Putamen (tissue), 1 donor: ENCODE measurements at places on chromosomes 1 and 21.
A peak's percentile ranks its signal among the peaks of the same experiment; 100 is the strongest.

DNA sequence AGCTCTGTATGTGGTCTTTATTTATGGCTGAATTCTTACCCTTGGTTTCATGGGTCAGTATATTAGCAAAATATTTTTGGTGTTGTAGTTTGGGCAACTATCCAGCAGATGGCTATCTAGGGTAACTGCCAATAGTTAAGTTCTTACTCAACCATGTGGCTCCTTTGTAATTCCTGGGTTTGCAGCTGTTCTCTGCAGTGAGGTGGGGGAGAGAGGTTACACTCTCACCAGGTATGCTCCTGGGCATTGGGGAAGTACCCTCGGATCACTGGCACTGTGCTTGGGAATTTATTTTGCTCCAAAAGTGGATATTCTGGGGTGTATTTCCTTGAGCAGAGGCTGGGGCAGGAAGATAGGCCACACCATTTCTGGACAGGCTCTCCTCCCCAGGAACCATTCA, 436.7 kb upstream of the TMPRSS15 start:
- no peak for DNase-seq

- no peak for DNase-seq
Measured at GRCh38 chr1:223143537-223144248, 645 bp upstream of the TLR5 start.

DNA sequence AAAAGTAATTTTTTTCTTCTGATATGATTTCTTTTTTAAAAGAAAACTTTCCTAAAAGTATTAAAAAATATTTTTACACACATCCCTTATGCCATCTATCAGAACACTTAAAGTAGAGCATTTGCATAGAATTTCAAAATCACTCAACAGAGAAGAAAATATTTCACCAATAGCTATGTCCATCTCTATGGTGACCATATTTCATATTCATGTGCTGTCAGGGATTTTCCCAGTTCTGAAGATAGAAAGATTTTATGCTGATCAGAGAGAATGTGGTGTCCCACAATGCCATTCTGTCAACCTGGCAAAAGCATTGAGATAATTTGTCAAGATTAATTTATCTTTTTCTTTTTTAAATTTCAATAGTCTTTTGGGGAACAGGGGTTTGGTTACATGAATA, 87.0 kb downstream of the C4BPA start:
- DNase-seq, result no peak

GRCh38 chr1:226804907-226805759, 65.3 kb upstream of the PSEN2 start:
- no peak for DNase-seq

GRCh38 chr1:208185801-208186231, 58.4 kb downstream of the PLXNA2 start:
- DNase-seq, result peak; percentile 70

- DNase-seq, result no peak
Measured at GRCh38 chr21:32233722-32234301, 45.0 kb downstream of the MIS18A start.

GRCh38 chr1:7609311-7609994, 161.6 kb upstream of the VAMP3 start:
- no peak for DNase-seq

DNA sequence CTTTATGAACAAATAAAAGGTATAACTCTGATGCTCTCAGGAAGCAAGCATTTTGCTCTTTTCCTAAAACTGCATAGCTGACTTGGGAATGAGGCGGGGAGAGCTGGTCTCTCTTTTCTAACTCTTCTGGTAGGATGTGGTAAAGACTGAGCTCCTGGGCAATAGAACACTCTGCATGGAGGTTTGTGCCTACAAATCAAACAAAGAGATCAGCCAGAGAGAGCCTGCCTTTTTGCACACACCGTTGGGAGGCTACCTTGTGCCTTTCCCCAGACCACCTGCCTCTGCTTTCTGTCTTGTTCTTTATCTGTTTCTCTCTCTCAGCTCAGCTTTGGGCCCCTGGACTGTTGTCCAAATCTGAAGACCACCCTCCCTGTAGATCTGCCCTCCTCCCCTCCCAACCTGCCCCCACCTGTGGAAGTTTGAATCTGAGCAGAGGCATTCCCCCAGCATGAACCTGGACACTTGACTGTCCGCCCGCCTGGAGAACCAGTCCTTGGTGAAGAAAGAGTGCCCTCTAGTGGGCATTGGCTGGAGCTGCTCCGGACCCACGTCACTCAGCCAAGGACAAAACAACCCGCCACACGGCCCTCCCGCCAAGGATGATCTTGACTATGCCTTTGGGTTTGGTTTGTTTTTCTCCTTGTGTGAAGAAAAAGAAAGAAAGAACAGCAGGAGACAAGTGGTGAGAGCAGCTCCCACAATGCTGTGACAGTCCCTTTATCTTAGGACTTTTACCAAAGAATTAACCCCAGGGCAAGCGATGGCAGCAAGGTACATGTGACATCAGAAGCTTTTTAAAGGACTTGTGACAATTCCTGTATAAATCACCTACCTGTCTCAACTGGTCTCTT, 228.2 kb downstream of the PBX1 start:
- DNase-seq, result peak; percentile 87

GRCh38 chr1:39407896-39408640, 83.4 kb upstream of the BMP8A start:
- DNase-seq, result no peak

DNA sequence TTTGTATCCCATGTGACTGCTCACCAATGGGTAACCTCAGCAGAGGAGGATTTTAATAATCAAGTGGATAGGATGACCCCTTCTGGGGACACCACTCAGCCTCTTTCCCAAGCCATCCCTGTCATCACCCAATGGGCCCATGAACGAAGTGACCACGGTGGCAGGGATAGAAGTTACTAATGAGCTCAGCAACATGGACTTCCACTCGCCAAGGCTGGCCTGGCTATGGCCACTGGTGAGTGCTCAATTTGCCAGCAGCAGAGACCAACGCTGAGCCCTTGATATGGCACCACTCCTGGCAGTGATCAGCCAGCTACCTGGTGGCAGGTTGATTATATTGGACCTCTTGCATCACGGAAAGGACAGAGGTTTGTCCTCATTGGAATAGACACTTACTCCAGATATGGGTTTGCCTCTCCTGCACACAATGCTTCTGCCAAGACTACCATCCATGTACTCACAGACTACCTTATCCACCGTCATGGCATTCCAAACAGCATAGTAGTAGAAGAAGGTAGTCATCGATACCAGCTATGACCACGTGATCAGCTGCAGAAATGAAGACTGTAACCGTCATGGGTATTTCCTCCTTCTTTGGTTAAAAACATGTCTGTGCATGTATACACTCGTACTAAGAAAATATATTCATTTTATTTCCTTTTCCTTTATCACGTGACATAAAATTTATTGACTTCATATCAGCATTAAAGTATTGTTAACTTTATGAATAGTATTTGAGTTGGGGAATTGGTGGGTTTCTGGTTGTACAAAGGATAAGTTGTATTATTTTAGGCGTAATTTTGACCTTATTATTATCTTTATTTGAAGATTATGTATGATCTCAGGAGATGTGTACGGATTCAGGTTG, 562.6 kb downstream of the PTPRU start:
- no peak for DNase-seq

- no peak for DNase-seq
Measured at GRCh38 chr1:221148660-221149059, 269.4 kb downstream of the HLX start.

DNA sequence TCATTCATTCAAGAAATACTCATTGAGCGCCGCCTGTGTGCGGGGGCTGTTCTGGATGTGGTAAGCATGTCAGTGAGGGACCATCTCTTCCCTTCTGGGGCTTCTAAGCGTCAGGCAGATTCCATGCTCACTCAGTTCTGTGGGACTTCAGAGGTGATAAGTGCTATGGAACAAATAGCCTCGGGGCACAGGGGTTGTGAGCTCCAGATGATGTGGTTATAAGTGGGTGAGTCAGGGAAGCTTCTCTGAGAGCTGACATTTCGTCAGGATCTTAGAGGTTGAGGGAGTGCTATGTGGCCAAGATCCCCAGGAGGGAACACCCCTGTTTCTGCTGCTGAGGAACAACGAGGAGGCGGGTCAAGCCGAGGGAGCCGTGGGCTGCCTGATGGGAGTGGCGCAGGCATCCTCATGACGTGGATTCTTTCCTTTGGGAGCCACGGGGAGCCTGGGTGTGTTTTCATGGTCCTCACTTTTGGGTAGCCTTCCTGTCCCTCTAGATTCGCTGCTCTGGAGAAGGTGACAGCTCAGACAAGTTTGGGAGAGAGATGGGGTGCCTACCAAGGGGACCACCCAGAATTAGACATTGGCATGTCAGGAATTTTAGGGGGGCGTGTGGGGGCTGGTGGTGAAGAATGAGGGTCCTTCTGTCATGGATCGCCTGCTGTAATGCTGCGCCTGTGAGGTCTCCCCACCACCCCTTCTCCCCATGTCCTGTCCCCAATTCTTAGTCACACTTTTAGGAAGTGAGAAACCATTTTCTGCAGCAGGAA, 38.5 kb downstream of the HUNK start:
- no peak for DNase-seq

- DNase-seq, result no peak
Measured at GRCh38 chr1:87513255-87513654, 184.6 kb downstream of the LMO4 start.

DNA sequence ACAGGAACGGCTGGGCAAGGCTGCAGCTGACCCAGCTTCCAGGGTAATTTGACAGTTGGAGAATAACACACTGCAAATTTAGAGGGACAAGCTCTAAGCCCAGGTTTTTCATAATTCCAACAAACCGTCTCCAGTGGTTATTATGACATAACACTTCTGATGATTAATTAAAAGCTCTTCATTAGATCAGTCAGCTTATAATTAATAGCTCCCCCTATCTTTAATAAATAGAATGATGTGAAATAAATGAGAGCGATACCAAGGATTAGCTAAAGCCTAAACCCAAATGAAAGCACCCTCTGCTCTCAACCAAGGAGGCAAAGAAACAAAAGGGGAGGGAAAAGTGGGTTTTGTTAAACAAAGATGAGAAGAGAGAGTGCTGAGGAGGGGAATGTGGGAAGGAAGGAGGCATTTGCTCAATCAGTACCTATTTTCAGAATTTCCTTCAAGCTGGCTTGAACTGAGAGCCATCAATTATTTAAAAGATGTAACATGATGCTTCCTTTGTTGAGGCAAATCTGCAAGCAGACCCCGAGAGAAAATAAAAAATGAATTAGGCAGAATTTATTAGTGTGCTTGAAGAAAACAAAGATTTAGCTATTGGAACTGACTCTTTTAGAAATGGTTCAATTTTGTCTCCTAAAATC, 221.8 kb upstream of the ESRRG start:
- no peak for DNase-seq

DNA sequence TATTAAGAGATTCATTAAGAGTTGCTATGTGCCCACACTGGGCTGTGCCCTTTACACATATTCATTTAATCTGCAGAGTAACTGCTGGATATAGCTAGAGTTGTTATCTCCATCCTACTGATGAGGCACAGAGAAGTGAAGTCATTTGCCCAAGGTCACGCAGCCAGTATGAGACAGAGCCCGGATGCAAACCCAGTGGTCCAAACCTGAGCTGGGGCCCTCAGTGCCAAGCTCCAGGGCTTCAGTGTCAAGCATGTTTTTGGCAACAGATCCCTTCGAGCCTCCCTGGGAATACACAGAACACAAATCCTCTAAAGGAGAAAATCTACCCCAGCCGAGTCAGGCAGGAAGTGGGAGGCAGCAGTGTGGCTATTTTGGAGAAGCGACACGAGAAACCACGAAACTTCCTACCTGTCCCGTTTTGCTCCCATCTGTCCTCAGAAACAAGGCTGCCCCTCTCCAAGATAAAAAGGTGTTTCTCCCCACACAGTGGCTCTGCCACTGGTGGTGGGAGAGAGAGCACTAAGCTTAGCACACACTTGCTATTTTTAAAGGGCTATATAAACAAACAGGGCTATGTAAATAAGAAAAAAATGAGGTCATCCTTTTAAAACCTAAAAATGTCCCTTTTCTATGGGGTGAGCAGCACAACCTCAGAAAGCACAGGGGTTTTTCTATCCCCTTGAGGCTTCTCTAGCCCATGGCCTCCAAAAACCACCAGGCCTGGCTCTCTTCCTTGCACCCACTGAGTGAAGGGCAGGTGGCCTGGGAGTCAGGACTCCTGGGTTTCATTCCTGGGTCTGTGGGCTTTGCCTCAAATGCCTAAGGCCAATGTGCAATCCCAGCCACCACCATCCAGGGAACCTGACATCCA, 138.6 kb upstream of the EDN2 start:
- no peak for DNase-seq

GRCh38 chr1:151047591-151047924, at the start of gene C1orf56:
C1orf56 (plus strand) TSS chr1:151047751; CDS start chr1:151047848, 97 bp downstream.
- DNase-seq, result peak; percentile 77

- DNase-seq, result no peak
Measured at GRCh38 chr1:207152792-207153468, 48.9 kb downstream of the C4BPA start.

GRCh38 chr1:229585338-229585737, 26.8 kb upstream of the ABCB10 start:
- no peak for DNase-seq

DNA sequence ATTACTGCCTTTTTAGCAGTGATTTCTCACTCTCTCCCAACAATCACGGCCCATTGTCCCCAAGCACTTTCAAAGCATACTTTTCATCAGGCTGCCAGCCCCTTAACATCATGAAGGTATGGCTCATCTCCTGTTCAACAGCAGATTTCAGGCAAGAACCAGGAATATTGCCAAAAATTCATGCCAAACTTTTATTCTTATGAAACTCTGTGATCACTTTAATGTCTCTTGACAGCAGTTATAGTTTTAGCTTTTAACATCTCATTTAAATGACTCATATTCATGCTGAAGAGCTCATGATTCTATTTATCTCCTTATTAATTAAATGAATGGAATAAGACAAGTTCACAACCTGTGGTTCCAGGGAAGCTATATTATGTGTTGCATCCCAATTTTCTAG, 235.1 kb downstream of the GRIK1 start:
- no peak for DNase-seq

DNA sequence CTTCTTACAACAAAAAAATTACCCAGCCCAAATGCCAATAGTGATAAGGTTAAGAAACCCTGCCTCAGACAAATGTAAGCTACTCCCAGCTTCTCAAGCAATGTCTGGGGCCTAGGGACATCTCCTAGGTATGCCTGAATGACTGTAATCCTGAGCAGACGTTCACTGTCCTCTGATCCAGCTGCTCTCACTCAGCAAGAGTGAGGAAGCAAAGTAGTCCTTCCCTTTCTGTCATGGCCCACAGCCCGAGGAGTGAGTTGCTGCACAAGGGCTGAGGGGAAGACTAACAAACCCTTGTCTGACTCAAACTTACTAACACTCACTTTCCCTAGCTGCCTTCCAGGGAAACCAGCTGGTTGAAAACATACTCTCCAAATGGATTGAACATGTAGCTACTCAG, 124.9 kb upstream of the TNFSF4 start:
- no peak for DNase-seq

- DNase-seq, result peak; percentile 39
Measured at GRCh38 chr1:228835911-228836310, 100.6 kb downstream of the RHOU start.
